Renal pelvis (tissue), 12 donors: ENCODE measurements at places on chromosomes 12 and 14. TPM values are rescaled to one million over a fixed set of nuclear protein-coding genes. Genes with fewer than 3 reads are reported as not detected.

Gene PRH2
- polyA plus RNA-seq, result 0.40 TPM

Gene RNASE2
- polyA plus RNA-seq, result 1.6 TPM

Gene ADCY4
- polyA plus RNA-seq, result 22.6 TPM

Gene NANOG
- 0.18 TPM for polyA plus RNA-seq

Gene CIROP
- polyA plus RNA-seq, result 0.18 TPM

Gene CCDC38
- 0.99 TPM for polyA plus RNA-seq

Gene DNAH10
- 7.5 TPM for polyA plus RNA-seq

Gene MPHOSPH9
- polyA plus RNA-seq, result 28.8 TPM

Gene NID2
- polyA plus RNA-seq, result 97.7 TPM

Gene NFATC4
- polyA plus RNA-seq, result 84.6 TPM

Gene OVCH1
- 0.26 TPM for polyA plus RNA-seq

Gene SLC8B1
- 14.2 TPM for polyA plus RNA-seq

Gene OR4Q3
- polyA plus RNA-seq, result not detected

Gene DPY19L2
- polyA plus RNA-seq, result 83.7 TPM
